ENCODE measurements at places on chromosomes 11 and 22.

- DNase-seq, result no peak
Measured at GRCh38 chr22:38314051-38314932, 2.9 kb downstream of the CSNK1E start.

GRCh38 chr22:45308391-45308956 is 1.3 kb upstream of the FAM118A start:
- DNase-seq, result no peak

DNA sequence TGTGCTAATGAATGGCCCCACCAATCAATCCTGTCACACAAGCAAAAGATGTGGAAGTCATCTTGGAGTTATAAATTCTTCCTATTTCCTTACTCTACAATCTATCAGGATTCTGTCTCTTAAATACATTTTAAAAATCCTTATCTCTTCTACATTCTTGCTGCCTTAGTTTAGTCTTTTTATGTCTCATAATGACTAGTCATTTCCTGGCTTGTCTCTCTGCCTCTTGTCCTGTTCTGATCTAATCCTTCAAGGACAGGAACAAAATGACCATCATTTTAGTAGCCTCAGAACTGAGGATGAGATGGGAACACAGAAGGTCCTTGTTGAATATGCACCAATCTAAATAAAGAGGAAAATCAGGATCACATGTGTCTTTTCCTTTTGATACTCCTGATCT is 56.6 kb upstream of the LIN7C start:
- no peak for DNase-seq

- no peak for DNase-seq
Measured at GRCh38 chr11:1923201-1923956, 3.9 kb downstream of the TNNT3 start.

DNA sequence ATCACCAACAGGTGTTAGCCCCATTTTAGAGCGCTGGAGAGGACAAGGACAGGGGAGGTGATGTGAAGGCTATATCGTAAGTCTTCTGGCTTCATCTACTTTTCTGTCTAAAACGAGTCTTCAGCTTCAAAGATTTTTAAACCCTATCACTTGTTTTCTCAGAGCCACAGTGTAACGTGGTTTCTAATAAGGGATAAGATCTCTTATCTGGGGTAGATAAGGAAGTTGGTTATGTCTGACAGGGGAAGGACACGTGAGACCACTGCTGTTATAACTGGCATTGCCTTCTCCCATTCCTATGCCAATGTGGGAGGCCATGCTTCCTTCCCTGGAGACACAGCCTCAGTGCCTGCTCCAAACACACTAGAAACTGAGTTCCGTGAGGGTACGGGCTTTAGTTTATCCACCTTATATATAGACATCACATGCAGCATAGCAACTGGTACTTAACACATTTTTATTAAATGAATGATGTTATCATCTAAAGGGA is 39.3 kb downstream of the LARGE2 start:
- no peak for DNase-seq

- no peak for DNase-seq
Measured at GRCh38 chr11:95599959-95600586, 189.5 kb downstream of the FAM76B start.

GRCh38 chr22:40678493-40679248 is 613 bp upstream of the MCHR1 start:
- no peak for DNase-seq

- DNase-seq, result no peak
Measured at GRCh38 chr11:66340596-66341501, 4.1 kb downstream of the BRMS1 start.

DNA sequence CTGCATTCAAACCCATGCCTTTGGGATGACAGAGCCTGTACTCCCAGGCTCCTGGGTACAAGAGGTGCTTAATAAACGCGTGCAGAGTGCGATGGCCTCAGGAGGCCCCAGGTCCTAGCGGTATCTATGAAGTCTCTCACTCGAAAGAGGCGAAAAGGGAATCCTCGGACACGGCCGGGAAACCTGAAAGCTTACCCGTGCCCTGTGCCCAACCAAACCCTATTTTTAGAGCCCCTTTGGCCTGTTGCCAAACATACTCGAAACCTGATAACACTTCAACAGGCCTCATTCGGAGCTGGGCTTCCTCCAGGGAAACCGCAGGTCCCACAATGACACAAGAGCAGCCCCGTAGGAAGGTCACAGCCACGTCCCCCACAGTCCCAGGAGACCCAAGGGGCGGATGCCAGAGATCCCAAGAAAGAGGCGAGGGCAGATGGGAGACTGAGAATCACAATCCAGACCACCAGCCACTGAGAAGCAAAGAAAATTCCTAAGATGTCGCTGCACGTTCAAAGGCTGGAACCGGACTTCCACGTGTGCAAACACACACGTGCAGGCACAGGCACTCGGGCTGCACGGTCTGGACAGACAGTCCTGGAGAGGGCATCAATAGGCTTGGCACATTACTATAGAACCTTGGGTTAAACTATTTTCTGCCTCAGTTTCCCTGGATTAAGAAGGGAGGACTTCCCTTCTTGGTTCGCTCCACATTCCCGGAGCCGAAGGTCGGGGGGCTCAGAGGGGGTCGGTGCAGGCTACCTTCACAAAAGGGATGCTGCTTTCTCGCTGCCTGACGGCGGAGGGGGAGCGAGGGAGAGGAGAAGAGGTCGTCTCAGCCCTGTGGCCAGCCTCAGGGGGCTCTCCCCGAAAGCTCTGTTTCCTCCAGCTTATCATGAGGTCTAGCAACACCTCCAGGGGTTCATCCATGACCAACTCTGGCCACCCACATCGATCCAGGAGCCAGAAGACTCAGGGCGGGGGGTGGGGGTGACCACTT is 8.2 kb downstream of the PDGFB start:
- DNase-seq, result no peak

DNA sequence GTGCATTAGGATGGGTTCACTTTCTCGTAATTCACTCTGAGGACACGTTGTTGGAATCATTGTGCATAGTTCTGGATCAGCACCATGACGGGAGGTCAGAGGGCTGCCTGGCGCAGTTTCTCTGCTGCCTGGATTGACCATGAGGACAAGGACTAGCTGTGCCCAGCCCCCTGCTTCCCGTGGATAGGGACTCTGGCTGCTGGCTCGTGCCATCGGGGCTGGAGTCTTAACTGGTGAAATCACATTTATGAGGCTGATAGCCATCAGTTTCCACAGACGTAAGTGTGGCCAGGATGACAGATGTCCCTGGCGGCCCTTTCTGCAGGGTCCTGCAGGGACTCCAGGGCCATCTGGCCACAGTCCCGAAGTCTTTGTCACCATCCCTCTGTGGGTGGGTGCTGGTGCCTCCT is 24.1 kb upstream of the GRAMD4 start:
- DNase-seq, result no peak

- DNase-seq, result peak; percentile 85
Measured at GRCh38 chr11:33970984-33971466, 79.1 kb upstream of the LMO2 start.

DNA sequence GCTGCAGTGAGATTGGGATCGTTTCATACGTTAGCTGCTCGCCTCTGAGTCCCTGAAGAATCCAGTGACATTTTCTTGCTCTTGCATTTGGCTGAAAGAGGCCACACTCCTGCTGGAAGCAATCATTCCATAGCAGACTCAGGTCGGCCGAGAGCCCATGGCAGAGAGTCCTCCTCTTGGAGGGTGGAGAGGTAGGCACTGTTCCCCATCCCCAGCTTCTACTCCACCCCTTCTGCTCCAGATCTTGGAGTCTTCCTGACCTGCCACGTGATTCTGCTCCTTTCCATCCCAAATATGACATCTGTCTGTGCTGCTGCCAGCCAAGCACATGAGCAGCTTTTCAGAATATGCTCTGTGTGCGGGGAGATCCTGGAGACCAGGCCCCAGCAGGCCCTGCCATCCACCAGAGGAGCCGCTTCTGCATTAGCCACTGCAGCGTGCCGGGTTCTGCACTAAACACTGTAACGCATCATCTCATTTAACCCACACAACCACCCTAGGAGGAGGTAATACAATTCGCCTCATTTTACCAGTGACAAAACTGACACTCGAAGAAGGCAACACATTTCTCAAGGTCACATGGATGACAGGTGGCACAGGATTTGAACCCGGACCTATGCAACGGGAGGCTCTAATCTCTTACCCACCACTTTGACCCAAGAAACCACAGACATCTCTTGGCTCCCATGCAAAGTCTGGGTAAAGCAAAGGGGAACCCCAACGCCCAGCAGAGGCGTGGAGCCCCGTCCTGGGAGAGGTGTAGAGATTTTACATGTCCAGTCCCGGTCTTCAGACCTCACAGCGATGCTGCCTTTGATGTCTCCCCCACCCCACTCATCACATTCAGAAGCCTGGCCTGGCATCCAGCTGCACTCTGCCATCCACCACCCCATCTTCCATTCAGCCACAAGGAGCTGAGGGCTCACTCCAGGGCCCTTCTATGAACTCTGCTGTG is 78.8 kb downstream of the FEZ1 start:
- DNase-seq, result no peak
